ENCODE measurements at places on chromosomes 3 and 15. TPM values are rescaled to one million over a fixed set of nuclear protein-coding genes. Genes with fewer than 3 reads are reported as not detected.

Gene LARP6
- total RNA-seq: 174 TPM

Gene BFSP2
- not detected for total RNA-seq

Gene ILDR1
- not detected for total RNA-seq

Gene CP
- not detected for total RNA-seq

Gene FES
- total RNA-seq: 33.5 TPM

Gene IL17RE
- 2.0 TPM for total RNA-seq

Gene GOLGA6B
- total RNA-seq: not detected

Gene CLSTN2
- total RNA-seq: 1.00 TPM

Gene CEP63
- 22.4 TPM for total RNA-seq

Gene TMEM108
- 0.12 TPM for total RNA-seq

Gene CACNA1D
- total RNA-seq: 0.33 TPM

Gene TMCO5A
- total RNA-seq: not detected

Gene SLC12A1
- total RNA-seq: not detected

Gene LDHAL6B
- total RNA-seq: not detected

Gene SLC24A5
- total RNA-seq: not detected

Gene TNIK
- 23.7 TPM for total RNA-seq

Gene DUSP7
- total RNA-seq: 8.6 TPM
